ENCODE measurements at places on chromosomes 12 and 14.

DNA sequence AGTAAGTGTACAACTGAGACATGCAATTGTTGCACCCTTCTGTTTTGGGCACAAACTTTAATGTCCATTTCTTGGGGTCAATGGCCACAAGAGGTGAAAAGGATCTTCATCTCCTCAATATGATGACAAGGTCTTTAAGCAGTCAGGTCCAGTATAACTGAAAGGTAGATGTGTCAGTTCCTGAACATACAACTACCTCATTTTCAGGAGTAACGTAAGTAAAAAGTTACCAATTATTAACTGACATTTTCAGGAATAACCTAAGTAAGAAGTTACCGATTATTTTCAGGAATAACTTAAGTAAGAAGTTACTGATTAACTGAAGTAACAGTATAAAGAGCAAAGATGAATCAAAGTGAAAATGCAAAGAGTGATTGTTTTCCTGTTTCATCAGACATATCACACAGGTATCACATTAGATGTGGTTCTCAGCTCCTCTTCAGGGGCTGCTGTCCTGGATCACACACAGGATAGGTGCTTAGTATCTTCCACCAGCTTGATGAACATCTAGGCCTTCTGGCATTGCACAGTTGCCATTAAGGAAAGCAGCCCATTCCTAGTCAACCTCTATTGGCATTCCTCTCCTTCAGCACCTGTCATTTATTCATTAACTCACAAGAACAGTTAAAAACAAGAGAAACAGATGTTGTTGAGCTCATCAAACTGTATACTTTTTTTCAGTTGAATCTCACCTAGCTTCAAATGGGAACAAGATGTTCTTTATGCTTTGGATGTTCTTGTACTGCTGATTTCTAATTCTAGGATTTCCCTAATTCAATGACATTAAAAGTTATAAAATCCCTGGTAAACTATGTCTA, 200.0 kb downstream of the FOXG1 start:
- no peak for DNase-seq

DNA sequence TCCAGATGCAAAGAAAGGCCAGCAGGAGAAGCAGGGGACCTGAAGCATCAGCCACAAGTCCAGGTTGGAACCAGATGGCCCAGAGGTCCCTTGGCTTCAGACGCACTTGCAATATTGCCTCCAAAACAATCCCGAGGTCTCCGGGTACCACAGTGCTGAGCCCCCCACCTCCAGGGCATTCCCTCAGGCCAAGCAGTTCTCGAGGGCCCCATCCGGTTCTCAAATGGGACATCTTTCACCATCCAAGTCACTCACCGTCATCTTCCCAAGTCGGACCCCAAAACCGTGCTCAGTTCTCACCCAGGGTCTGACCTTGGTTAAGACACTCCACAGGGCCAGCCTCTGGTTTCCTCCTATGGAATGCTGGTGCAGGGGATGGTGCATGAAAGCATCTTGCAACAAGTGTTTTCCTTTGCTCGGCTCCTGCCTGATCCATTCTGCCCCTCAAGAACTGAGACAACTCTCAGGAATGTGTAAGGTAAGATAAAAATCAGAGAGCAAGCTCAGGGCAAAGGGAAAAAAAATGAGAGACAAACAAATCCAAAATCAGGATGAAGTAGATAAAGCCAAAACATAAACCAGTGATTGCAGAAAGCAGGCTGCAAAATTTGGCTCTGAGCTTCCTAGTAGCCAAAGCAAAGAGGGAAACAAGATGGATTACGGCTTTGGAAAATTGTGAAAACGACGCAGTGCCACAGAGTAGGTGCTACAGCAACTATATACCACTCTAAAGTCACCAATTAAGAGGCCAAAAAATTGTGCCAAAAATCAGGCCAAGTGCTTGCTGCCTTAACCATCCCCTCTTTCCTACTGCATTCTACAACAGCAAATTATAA, 8.0 kb downstream of the NCOR2 start:
- DNase-seq: no peak

DNA sequence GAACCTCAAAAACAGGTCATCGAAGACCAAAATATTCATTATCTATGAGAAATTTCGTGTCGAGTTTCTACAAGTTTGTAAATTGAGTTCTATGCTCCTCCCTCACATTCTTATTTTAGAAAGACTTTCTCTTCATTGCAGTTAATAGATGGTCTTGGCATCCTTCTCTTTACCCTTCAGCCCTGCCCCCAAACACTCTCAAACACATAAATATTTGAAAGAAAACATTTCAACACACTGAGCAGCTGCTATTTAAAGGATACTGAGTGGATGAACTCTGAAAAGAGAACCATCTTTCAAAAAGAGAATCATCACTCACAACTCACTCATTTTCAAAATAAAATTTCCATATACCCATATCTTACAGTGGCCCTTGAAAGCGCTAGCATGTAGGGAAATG, 67.1 kb downstream of the NUAK1 start:
- no peak for DNase-seq

- DNase-seq: no peak
These were observed 670.3 kb upstream of the TBX3 start for GRCh38 chr12:115354007-115354890.

GRCh38 chr12:62605981-62606380, 139.4 kb downstream of the MON2 start:
- no peak for DNase-seq

GRCh38 chr14:96077983-96078624, 38.9 kb downstream of the C14orf132 start:
- no peak for DNase-seq

DNA sequence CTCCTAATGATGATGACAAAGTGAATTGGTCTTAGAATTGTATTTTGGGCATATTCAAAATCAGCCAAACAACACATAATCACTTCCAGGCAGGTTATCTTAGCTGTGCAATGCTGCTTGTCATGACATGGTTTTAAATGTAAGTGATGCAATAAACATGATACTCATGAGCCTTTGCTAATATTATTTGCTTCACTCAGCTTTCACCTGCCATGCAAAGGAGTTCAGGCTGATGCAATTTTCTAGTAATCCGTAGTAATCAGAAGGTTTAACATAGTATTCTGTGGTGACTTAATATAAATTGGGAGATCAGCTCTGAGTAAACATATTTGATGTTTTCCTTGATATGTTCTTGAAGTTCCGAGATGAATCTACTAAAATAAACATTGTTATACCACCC, 29.1 kb downstream of the TMEM260 start:
- DNase-seq: no peak

- DNase-seq: no peak
These were observed 32.4 kb upstream of the SLC17A8 start for GRCh38 chr12:100324498-100324897.

- no peak for DNase-seq
These were observed 78.2 kb upstream of the CFL2 start for GRCh38 chr14:34792598-34792997.

- DNase-seq: no peak
These were observed 59.9 kb downstream of the ZFYVE21 start for GRCh38 chr14:103775506-103775905.

GRCh38 chr14:92965281-92965680, 42.3 kb downstream of the CHGA start:
- DNase-seq: no peak

DNA sequence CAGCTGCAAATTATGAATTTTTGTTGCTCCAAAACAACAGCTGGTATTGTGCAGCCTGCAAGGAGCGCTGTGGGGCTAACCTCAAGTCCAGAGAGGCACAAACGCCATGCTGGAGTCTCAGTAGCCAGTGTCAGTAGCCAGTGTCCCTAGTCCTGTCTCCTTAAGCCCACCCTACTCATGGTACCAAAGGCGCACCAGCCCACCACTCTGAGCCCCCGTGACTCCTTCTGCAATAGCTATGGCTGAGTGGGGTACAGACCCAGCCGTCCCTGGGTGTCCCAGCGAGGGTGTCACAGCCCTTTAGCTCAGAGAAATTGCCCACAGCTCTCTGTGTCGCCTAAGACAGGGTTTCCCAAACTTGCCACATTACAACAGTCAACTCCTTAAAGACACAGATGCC, 65.2 kb downstream of the ARL6IP4 start:
- no peak for DNase-seq

DNA sequence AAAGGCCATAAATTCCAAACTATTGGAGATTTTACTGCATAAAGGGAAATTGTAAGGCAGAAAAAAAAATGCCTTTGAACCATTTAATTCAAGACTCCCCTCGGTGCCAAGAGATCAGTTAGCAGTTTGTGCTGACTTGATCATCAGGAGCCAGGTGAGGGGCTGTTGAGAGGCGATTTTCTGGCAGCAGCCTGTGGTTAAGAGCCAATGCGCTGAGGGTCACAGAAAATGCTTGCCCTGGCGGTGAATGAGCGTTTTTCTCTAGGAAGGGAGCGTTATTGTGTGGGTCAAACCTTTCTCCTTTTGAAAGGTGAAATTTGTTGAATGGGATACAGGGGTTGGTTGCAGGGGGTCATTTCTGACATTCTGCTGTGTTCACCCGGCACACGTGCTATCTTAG, 4.7 kb downstream of the SRRM4 start:
- DNase-seq: no peak

DNA sequence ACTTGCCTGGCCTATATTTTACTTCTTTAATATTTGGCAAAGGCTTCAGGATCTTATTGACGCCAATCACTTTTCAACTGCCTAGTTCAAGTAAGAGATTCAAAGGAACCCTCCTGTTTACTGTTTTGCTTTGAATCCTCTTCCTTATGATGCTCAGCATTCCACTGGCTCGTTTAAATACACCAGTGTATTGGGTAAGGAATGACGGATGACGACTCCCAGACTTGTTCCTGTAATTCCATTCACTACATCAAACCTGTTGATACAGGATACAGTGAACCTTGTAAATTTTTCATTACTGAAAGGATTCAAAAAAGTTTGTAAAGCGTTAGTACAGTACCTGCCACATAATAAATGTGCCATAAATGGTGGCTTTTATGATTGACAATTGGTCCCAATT, 1.7 kb upstream of the SYCP3 start:
- no peak for DNase-seq

GRCh38 chr12:11897923-11898322, 172.8 kb upstream of the BCL2L14 start:
- no peak for DNase-seq

GRCh38 chr14:57174466-57174865, 94.2 kb downstream of the EXOC5 start:
- no peak for DNase-seq

GRCh38 chr14:58669556-58670200, 31.9 kb downstream of the DACT1 start:
- DNase-seq: no peak

DNA sequence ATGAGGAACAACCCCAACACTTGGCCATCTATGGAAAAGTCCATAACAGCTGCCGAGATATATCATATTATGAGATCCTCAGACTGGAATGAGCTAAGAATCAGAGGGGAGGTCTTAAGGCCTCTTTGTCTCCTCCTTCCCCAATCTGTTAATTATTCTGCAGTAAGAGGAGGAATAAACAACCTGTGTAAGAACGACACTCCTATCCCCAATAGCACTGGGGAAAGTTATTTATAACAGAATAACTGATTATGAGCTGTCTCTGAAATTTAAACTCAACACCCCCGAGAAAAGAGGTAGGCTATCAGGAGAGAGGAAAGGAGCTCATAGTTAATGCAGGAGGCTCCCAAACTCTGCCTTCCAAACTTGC, 68.0 kb downstream of the NIN start:
- no peak for DNase-seq

GRCh38 chr12:6163416-6164060, 36.7 kb upstream of the CD9 start:
- DNase-seq: no peak

DNA sequence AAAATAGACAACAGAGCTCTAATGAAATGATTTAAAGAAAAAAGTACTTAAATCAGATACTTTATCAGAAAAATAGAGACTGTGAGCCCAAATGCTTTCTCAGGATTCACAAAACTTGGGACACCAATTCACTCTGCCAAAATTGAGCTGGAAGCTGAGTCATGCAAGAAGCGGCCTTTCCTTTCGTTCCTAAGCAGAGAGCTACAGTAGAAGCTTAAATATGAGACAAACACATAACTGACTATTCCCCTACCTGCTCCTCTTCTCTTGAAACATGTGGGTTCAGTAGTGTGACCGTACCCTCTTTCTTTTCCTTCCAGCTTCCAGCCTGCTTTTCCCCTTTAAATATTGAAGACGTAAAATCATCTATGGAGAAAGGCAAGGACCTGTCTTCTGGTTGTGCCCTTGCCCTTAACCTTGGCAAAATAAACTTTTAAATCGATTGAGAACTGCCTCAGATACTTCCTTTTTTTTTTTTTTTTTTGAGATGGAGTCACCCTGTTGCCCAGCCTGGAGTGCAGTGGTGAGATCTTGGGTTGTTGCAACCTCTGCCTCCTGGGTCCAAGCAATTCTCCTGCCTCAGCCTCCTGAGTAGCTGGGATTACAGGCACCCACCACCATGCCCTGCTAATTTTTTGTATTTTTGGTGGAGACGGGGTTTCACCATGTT, 4.4 kb upstream of the SDS start:
- DNase-seq: no peak

GRCh38 chr12:90112666-90113065, 404.0 kb upstream of the ATP2B1 start:
- DNase-seq: no peak

DNA sequence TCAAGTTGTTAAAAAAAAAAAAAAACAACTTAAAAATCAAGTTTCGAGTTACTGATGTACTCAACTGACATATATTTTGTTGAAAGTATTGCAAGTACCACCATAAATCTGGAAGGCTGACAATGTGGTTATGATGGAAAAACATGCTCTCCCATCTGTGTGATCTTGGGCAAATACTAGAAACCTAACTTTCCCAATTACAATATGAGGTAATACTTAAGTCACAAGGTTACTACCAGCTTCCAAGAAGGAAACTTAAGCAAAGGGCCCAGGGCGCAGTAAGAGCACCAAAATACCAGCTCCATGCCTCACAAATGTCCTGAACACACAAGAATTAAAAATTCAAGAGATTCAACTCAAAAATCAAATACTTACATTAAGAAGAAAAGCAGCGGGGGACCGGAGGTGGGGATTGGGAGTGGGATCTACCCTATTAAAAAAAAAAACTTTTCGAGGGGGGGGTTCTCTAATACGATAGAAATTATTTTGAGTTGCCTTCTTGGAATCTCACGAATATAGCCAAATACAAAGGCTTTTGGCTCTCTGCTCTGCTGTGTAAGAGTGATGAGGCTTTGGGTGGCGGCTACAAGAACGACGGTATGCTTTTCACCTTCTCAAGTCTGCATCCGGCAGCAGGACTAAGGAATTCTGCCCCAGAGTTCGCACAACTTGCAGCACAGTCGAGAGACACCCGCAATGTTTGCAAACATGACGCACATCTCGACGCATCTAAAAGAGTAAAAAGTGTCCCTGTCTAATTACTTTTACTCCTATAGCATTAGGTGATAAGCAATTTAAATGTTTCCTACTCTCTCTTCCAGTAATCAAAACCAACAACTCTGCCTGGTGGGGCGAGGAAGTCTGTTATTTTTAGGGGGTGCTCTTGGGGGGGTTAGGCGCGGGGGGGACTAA, 1.1 kb downstream of the SAV1 start:
- DNase-seq: peak; percentile 19

Data from NCI-H345 (cell line).